Bronchial smooth muscle cell (primary cell): ENCODE measurements at places on chromosomes 2 and 18. TPM values are rescaled to one million over a fixed set of nuclear protein-coding genes. Genes with fewer than 3 reads are reported as not detected.

The CIB4 gene
- not detected in 2 replicates for total RNA-seq

The EVA1A gene
- 5.8 and 19.2 TPM in 2 replicates for total RNA-seq

The RUFY4 gene
- not detected in 2 replicates for total RNA-seq

The ATL2 gene
- total RNA-seq, result 45.7 and 55.0 TPM in 2 replicates

The SCG2 gene
- total RNA-seq, result 0.09 and 0.63 TPM in 2 replicates

The SPP2 gene
- 0.16 TPM in 1 of 2 replicates, not detected in the other for total RNA-seq

The CCDC74A gene
- 7.9 and 9.3 TPM in 2 replicates for total RNA-seq

The GDF7 gene
- under 0.01 TPM in 2 replicates for total RNA-seq

The DES gene
- 2.4 and 2.7 TPM in 2 replicates for total RNA-seq

The ARHGAP25 gene
- 0.09 and 0.47 TPM in 2 replicates for total RNA-seq

The SCYGR4 gene
- total RNA-seq, result not detected in 2 replicates

The G6PC2 gene
- total RNA-seq, result not detected in 2 replicates

The UGT1A4 gene
- under 0.01 TPM in 1 of 2 replicates, not detected in the other for total RNA-seq

The RNF144A gene
- total RNA-seq, result 0.17 and 3.9 TPM in 2 replicates

The LRRFIP1 gene
- total RNA-seq, result 33.6 and 34.3 TPM in 2 replicates

The FAM237A gene
- not detected in 2 replicates for total RNA-seq

The LONRF2 gene
- under 0.01 TPM in 2 replicates for total RNA-seq

The ACSL3 gene
- total RNA-seq, result 63.5 and 106 TPM in 2 replicates

The FASTKD1 gene
- total RNA-seq, result 10.7 and 12.8 TPM in 2 replicates
